GM04503 (cell line): ENCODE measurements at places on chromosomes 4 and X.

- no peak for DNase-seq
Measured at GRCh38 chr4:43316813-43317212, 424.3 kb downstream of the GRXCR1 start.

DNA sequence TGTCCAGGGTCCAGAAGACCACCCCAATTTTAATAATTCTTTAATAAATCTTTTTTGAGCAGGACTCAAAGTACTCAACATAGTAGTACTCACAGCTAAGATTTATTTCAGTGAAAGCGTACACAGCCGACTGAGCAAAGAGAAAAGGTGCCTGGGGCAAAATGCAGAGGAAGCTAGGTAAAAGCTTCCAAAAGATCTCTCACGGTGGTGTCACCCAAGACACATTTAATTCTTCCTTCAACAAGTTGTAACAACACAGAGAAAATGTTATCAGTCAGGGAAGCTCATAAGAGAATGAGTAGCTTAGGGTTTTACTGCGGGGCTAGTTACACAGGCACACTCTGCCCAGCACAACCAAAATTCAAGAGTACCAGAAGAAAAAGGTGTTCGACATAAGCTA is 201.1 kb downstream of the OPHN1 start:
- DNase-seq = no peak

GRCh38 chr4:115515772-115516171 is 402.4 kb upstream of the NDST4 start:
- no peak for DNase-seq

DNA sequence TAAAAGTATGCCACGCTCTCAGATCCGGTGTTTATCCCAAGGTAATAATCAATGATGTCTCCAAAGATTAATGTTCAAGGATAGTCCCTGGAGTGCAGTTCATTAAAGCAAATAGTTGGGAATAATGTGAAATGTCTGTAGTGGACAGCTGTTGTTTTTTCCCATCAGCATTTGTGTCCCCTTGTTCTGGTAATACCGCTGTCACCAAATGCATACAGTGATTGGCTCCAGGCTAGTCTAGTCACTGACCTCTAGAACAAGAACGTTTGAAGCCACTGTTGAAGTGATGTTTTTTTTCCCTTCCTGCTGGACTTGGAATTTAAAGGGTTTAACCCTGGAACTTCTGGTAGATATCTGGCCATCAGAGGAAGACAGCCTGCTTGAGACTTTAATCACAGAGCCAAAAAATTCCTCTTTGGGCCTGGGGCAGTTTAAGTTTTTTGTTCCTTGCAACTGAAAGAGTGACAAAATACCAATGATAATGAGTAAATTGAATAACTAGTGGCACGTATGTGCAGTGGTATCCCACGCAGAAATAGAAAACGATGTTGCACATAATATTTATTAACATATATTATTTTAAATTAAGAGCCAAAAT is 30.6 kb downstream of the HSD17B11 start:
- DNase-seq = no peak

DNA sequence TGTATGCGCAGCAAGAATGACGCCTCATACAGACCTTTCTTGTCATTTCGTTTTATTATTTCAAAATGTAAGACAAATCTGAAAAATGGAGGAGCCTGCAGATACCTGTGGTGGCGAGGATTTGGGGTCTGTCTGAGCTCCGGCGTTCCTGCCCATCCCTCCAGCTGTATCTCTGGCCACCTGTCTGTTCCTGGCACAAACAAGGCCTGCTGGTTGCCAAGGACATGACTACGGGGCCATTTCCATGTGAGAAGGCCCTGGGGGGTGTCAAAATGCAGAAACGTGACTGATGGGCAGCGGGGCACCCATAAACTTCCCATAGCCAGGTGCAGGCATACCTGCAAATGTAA is 591 bp upstream of the TSPAN7 start:
- no peak for DNase-seq

DNA sequence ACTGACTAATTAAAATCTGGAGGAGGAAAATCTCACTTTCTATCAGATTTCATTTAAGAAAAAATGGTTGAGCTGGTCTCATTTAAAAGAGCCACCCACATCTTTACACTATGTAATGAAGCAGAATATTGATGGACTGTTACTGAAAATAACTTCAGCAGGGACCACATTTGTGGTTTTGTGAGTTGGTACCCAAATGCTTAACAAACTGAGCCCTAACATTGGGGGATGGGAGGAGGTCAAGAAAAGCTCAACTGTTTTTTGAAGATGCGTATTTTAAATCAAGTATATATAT is 30.1 kb downstream of the HOPX start:
- DNase-seq = no peak

DNA sequence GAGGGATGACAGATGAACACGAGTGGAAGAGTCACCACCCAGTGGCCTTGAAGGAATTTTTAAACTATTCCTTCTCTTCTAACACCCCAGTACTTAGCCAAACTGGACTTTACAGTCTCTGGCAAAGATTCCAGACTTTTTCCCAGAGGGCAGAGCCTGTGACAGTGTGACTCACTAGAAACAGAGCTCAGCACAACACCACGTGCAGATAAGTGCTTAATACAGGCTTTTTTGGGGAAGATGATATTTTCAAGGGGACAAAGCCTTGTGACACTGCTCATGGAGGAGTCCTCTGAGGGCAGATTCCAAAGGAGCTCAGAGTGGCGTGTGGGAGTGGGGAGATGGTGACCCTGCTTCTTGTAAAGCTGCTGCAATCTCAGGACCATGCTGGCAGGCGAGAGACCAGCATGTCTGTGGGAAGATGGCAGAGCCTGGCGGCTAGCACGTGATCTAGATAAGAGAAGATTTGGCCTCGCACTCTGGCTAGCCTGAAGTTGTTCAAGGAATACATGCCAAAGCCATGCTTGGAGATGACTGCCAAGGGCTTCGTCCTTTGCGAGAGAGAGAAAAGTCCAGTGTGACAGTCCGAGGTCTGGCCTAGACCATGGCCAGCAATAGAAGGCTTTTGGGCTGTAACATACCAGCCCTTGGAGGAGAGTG is 2.4 kb downstream of the RAB33A start:
- peak; percentile 70 for DNase-seq

DNA sequence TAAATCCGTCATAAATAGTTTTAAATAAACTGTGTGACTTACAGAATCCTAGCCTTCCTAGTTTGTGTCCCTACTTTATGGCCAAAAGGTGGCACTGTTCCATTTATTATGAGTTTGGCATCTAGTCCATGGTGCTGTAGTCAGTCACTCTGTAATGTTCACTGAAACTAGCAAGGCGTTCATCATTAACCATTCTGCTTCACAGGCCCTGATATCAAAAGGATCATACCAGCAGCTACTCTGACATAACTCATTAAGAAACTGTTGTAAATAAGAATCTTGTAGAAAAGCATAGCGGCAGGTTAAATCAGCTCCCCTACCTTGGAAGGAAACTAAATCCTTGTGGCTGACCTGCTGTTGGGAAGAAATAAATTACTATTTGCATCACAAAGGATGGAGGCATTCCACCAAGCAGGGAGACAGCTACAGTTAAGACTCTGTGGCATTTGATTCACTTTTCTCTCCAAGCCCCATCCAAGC is 919.6 kb upstream of the DIAPH2 start:
- no peak for DNase-seq

DNA sequence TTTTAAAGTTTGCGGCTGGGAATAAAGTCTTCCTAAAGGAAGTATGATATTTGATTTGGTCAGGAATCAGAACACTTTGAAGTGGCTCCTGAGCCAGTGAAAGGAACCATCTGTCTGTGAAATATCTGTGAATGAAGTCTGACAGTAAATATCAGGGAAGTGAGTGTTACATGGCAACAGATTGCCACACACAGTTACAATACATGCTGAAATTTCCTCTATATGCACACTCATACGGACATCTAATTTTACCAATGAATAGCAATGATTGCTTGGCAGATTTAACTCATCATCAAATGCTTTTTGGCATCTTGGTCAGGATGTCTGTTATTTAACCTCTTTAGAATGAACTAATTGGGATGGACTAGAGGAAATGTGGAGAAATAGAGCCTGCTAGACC is 1023.8 kb downstream of the FAT4 start:
- DNase-seq = no peak

DNA sequence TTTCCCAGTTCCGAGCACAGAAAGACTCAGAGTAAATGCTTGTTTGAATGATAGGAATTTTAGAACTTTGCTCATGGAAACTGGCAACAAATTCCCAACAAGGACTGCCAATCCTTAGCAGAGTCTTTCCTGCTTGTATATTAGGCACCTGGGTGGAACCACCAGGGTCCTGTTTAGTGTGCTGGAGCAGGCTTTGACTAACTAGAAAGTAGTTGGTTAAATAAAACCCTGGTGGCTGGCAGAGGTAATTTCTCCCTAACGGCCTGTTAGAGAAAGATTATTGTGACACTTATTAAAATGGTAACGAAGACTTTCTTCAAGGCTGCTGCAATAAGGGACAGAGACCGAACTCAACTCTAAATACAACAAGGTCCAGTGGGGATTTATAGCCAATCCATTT is 103.6 kb upstream of the TEX13D start:
- DNase-seq = no peak

DNA sequence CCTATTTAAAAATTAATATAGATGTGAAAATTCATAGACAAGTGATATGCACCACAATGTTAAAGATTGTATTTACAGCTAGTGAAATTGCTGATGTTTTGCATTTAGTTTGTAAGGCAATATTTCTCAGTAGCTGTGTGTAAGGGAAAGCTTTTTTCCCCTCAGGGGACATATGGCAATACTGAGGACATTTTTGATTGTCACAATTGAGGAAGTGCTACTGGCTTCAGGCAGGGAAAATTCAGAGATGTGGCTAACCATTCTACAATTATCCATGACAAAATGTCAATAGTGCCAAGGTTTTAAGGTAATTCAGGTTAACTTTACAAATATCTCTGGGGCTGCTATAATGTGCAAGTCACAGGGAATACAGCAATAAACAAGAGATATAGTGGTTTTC is 66.1 kb upstream of the IL15 start:
- DNase-seq = no peak

DNA sequence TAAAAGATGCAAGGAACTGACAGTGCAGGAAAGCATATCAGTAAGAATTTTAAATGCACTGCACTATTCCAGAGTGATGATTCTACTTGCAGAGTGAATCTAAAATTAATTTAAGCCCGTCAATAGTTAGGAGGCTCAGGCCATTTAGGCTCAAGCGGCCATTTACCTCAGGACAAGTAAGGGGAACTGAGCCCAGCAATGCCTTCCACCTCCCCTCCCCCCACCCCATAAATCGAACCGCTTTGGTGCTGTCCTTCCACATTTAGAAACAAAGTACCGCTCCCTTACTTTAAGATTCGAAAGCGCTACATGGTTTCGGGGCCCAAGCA is 665 bp downstream of the RBM41 start:
- DNase-seq = no peak

DNA sequence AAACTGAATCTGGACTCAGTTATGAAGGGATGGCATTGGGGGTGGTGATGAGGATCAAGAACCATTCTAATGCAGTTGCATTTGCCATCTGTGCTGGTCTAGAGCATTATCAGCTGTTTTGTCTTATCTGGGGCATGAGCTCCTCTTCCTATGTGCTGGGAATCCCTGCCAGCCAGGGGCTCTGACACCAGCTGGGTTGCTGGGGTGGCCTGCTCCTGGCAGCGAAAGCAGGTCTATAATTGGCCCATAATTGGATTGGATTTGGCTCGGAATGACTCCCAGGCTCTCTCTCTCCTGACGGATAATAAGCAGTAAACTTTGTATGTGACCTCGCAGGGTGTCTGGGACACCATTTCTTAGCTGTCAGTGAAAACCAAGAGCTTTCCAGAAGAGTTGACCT is 34.1 kb downstream of the SMPX start:
- no peak for DNase-seq

- no peak for DNase-seq
Measured at GRCh38 chr4:6079965-6080364, 61.7 kb upstream of the C4orf50 start.

- DNase-seq = peak; percentile 39
Measured at GRCh38 chrX:150362599-150363481, at the start of gene MAMLD1. Gene MAMLD1 (plus strand): TSS chrX:150363317. CDS start chrX:150445517, 82,200 bp downstream.

- no peak for DNase-seq
Measured at GRCh38 chrX:40146262-40147125, 48.7 kb upstream of the BCOR start.

- DNase-seq = no peak
Measured at GRCh38 chrX:69320116-69320515, 154.9 kb upstream of the PJA1 start.

DNA sequence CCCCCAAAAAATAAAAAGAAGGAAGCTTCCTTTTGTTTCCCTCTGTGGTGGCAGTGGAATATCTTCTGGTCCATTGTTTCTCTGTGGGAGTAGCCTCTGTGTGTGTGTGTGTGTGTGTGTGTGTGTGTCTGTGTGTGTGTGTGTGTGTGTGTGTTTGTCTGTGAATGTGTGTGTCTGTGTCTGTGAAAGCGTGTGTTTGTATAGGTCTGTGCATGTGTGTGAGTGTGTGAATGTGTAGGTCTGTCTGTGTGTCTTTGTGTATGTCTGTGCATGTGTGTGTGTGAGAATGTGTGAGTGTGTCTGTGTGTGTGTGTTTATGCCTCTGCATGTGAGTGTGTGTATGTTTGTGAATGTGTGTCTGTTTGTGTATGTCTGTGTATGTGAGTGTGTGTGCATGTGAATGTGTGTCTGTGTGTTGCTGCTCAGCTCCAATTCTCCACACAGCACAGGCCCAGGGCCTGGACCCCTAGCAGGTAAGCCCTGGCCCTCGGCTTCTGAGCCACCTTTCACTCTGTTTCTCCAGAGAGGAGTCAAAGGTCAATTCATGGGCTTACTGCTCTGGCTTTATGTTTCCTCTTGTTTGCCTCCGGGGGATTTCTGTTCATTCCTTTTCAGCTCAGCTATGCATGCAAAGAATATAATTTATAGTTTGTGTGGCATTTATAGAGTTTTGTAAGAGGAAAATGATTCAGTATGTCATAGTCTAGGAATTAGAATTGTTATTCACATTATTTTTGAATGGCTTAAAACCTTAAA is 89.8 kb downstream of the UCHL1 start:
- DNase-seq = no peak

DNA sequence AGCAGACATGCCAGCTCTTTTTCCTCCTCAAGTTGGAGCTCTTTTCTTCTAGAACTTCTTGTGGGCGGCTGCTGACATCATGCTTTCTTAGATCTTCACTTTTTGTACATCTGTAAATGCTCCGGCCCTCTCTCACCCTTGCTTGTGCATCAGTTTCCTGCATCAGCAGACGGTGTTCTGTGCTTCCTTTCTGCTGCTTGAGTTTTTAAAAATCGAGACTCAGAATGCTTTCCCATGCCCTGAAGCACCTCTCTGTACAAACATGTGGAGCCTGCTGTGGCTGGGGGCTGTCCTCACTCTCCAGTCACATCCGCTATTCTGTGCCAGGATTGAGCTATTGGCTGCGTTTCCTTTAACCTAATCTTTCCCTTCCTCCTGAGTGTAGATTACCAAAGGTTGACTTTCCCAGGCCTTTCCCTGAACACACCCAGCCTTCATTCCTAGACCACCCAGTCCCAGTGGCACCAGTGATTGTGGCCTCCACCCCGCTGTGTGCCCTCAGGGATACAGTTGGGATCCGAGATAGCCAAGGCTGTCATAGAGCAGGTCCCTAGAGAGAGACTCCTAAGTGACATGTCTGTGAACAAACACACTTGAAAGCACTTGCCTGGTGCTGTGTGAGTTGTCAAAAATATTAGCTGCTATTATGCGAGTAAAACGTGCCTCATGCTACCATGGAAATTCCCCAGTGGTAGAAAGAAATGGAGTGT is 41.9 kb downstream of the TNIP2 start:
- DNase-seq = peak; percentile 7

GRCh38 chrX:14941301-14941700 is 68.1 kb downstream of the MOSPD2 start:
- no peak for DNase-seq

GRCh38 chrX:20454117-20454516 is 187.4 kb upstream of the RPS6KA3 start:
- DNase-seq = no peak

- no peak for DNase-seq
Measured at GRCh38 chr4:159273141-159273438, 170.2 kb downstream of the RAPGEF2 start.
